Fibroblast of the aortic adventitia (primary cell): ENCODE measurements at places on chromosomes 11 and 22.
A peak's percentile ranks its signal among the peaks of the same experiment; 100 is the strongest.

- peak; percentile 43 for DNase-seq
Observed at GRCh38 chr22:50267591-50268390, 2.4 kb downstream of the MAPK11 start.

GRCh38 chr11:1177020-1177770 lies 19.4 kb downstream of the MUC5AC start:
- no peak for DNase-seq

DNA sequence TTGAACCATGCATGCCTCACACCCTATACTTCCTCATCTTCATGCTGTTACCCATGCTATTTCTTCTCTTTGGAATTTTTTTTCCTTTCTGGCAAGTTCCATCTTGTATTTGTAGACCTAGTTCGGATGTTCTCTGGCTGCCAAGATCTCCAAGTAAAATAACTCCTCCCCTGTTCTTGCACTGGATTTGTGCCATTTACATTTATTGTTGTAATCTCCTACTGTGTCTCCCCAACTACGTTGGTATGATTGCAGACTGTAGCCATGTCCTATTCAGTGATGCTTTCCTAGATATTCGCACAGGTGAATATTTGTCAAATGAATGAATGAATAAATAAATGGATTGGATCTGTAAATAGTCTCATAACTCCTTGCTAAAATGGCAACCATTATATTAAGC lies 546.0 kb downstream of the MN1 start:
- no peak for DNase-seq

GRCh38 chr11:126637795-126638175 lies 282.3 kb downstream of the ST3GAL4 start:
- peak; percentile 89 for DNase-seq

- DNase-seq = peak; percentile 56
Observed at GRCh38 chr11:65381716-65382032, 772 bp downstream of the SLC25A45 start.

GRCh38 chr11:1052133-1053011 lies 15.9 kb upstream of the MUC6 start:
- DNase-seq = no peak

DNA sequence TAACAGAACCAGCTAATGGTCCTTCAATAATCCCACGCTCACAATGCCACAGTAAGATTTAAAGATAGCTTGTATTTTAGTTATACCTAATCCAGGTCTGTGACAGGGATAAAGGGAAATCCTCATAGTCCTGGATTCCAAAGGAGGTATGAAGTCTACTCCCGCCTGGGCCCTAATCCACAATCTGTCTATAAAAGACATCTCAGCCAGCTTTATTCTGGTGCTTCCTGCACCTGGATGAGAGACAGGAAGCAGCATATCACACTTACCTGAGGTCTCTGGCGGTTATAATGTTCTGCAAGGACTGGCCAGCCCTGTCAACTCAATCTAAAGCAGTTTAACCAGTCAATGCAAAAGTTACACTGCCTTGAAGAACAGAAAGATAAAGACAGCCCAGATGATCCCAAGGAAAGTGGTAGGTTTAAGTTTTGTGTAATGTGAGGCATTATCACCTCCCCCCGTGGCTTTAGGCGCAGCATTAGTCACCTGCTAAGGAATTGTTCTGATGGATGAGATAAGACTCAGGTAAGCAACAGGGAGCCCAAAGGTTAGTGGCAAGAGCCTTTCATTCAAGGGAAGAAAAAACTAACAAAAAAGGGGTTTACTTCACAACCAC lies 57.6 kb downstream of the PLEKHA7 start:
- DNase-seq = no peak

DNA sequence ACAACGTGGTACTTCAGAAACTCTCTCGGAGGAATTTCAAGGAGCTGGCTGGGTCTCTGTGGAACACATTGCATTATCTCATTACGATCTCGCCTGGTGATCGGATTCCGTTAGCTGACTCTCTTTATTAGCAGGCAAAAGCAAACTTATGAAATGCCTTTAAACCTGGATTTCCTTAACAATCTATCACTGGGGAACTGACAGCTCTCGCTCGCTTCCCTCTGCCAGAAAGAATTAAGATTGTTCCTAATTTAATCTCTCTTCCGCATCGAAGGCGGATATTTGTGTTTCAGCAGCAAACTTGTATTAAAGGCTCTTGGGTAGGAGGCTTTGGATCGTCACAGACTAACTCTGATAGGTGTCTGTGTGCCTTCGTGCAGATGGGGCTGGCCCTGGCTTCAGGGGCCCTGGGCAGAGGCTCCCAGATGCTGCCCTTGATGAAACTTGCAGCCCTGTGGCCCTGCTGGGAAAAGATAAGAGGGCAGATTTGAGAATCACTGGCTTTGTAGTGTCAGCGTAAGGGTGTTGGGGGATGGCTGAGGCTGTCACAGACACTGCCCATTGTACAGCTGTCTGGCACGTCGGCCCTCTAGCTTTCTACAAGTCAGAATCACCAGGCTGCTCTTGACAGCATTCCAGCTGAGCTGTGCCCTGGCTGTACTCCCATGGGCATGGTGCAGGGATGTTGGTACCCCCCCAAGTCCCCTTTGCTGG lies 162.2 kb upstream of the NECTIN1 start:
- DNase-seq = no peak

GRCh38 chr11:13042873-13043342 lies 33.8 kb downstream of the RASSF10 start:
- DNase-seq = no peak
